ENCODE measurements at places on chromosomes 4 and X.

DNA sequence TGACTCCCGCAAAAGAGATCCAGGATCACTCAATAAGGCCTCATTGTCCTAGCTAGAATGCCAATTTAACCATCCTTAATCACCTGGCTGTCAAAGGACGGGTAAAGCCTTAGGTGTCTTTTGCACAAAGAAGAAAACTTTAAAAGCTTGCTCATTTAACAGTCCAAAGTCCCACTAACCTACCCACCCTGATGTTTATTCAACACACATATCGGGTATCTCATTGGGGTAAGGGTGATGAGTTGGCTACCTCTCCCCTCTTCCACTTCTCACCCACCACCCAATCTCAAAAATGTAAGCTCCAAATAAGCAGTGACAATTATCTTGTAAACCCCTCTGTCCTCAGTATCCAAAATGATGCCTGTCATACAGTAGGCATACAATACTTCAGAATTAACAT is 988 bp upstream of the SRD5A3 start:
- H3K4me3 ChIP-seq, result no peak overlapping the region
- no peak overlapping the region for H3K27ac ChIP-seq
- peaks cover 19% of the 10 kb centered on the region for H3K4me1 ChIP-seq
- no peak for DNase-seq
- H3K36me3 ChIP-seq, result no peaks in the 10 kb centered on the region

DNA sequence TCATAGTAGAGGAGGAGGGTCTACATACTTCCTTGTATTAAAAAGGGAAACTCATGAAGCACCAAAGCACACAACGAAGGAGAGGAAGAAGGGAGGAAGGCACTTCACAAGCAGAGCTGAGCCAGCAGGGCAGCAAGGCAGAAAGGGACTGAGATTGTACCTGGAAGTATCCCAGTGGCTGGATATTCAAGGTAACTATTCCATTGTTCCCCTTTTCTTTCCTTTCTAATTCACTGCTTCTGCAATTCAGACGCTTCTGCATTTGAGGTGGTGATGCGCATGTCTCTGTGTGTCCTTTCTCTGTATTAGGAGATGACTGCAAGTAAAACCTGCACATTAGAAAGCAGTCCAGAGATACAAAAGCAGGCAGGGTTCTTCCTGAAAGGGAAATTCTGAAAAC is 54.9 kb downstream of the UBQLN2 start:
- no peaks in the 10 kb centered on the region for H3K4me1 ChIP-seq
- H3K27ac ChIP-seq, result no peak overlapping the region
- no peaks in the 10 kb centered on the region for H3K36me3 ChIP-seq
- no peak for DNase-seq
- no peak overlapping the region for H3K4me3 ChIP-seq
- H3K27me3 ChIP-seq, result no peaks in the 10 kb centered on the region

GRCh38 chr4:77443941-77444340 is 161.7 kb upstream of the CXCL13 start:
- H3K4me3 ChIP-seq, result no peak overlapping the region
- no peak overlapping the region for H3K27ac ChIP-seq
- no peak for DNase-seq
- no peaks in the 10 kb centered on the region for H3K27me3 ChIP-seq
- no peaks in the 10 kb centered on the region for H3K4me1 ChIP-seq

DNA sequence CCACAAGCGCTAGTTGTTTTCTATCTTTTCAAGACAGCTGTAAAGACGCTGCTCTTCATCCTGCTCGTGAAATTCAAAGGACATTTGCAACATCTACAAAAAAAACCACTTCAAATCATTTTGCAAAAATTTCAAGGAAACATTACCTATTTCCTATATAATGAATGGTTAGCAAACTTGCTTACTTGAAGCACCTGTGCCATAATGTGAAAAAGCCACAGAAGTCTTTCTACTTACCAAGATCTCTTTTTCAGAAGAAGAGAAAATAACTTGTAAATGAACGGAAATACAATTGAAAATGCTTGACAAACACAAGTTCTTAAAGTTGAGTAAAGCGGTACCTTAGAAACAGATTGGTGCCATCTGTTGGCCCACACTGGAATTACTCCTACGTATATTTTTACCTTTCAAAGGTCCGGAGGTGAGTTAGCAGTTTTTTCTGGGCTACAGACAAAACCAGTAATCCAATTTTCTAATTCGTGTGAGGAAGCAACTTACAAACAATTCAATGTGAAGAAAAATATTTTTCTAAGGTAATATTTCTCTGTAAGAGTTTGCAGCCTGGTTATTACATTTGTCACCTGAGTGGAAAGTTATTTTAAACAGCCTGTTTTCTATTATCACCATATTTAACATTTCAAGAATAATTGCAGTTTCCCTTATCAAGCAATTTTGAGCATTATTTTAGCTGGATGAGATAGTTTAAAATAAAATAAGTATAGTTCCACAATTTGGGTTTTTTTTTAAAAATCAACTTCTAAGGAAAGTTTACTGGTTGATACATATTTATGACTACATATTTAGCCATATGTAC is at the start of gene TLR6:
Gene TLR6 (minus strand): TSS at position 294 of the 814 bp plus-strand sequence. CDS start 27,344 bp downstream, outside the sequence.
- DNase-seq, result no peak
- H3K27ac ChIP-seq, result peak within 1 kb of the TSS; percentile 78
- no peaks in the 10 kb centered on the region for H3K4me1 ChIP-seq
- peak within 1 kb of the TSS; percentile 36 for H3K4me3 ChIP-seq

GRCh38 chrX:125236955-125237354 is 82.7 kb upstream of the TEX13C start:
- H3K27me3 ChIP-seq, result no peaks in the 10 kb centered on the region
- DNase-seq, result no peak
- H3K27ac ChIP-seq, result no peak overlapping the region
- no peaks in the 10 kb centered on the region for H3K36me3 ChIP-seq
- H3K4me3 ChIP-seq, result no peak overlapping the region

GRCh38 chr4:24809815-24810405 is 14.5 kb downstream of the SOD3 start:
- DNase-seq, result no peak
- no peak overlapping the region for H3K27ac ChIP-seq
- H3K27me3 ChIP-seq, result no peaks in the 10 kb centered on the region
- no peak overlapping the region for H3K4me3 ChIP-seq
- no peaks in the 10 kb centered on the region for H3K36me3 ChIP-seq

DNA sequence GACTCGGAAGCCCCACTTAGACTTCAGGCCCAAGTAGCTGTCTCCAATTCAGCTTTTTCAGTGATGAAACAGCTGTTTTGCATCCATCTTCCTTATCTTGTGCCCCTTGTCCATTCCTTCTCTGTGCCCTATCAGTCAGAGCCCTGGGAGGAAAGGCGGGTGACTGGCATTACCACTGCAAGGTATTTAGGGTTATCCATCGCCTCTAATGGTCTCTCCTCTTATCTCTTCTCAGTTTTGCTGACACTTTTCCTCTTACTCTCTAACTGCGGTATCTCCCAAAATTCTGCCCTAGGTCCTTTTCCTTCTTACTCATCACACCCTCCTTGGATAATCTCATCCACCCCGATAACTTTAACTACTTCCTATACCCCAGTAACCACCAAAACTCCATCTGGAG is 13.7 kb downstream of the GAB3 start:
- no peak overlapping the region for H3K4me3 ChIP-seq
- no peaks in the 10 kb centered on the region for H3K27me3 ChIP-seq
- no peaks in the 10 kb centered on the region for H3K36me3 ChIP-seq
- peaks cover 52% of the 10 kb centered on the region for H3K4me1 ChIP-seq
- H3K27ac ChIP-seq, result peak overlapping the region; percentile 82
- no peak for DNase-seq

DNA sequence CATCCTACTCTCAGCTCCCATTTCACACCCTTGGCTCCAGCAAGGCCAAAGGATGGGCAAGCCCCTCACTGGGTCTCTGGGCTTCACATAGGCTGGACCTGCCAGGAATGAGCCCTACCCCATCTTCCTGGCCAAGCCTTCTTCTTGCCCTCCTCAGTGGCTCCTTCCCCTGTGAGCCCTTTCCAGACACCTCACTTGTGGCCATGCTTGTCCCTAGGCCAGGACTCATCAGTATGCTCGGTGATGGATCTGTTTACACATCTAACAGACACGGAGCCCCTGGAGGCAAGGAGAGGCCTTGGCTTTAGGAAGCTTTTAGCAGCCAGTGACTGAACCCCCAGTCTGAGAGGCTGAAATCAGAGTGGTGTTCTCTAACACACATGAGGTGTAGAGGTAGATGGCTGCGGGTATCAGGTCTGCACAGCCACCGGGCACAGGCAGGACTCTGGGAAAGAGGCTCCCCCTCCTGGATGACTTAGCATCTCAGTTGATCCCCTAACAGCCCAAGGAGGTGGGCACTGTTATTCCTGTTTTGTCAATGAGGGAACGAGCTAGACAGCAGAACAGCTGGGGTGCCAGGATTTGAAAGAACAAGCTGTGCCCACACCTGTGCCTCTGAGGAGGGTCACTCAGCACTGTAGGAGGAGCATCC is 44.8 kb downstream of the PPP2R2C start:
- H3K4me3 ChIP-seq, result no peak overlapping the region
- H3K36me3 ChIP-seq, result no peaks in the 10 kb centered on the region
- H3K27ac ChIP-seq, result no peak overlapping the region
- no peaks in the 10 kb centered on the region for H3K4me1 ChIP-seq
- no peaks in the 10 kb centered on the region for H3K27me3 ChIP-seq

DNA sequence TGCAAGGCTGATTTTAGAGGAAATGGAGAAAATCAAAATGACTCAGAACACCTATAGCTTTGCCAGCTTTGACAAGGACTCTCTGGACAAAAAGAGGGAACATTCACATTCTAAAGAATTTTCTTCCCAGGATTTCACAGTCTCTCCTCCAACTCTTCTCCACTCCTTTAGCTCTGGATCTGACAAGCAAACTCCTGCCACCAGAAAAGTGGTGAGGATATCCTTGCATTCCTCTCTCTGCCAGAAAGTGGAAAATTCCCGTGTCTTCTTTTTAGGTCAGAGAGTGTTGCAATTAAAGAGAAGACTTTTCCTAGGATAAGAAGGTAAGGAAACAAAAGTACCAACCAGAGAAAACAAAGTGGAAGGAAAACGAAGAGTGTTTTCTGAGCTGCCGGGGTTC is 16.1 kb upstream of the PDGFRA start:
- peaks cover 3% of the 10 kb centered on the region for H3K27me3 ChIP-seq
- no peak overlapping the region for H3K27ac ChIP-seq
- no peak for DNase-seq
- H3K4me3 ChIP-seq, result no peak overlapping the region
- no peaks in the 10 kb centered on the region for H3K4me1 ChIP-seq
